ENCODE measurements at places on chromosomes 5 and 9.
A peak's percentile ranks its signal among the peaks of the same experiment; 100 is the strongest.

DNA sequence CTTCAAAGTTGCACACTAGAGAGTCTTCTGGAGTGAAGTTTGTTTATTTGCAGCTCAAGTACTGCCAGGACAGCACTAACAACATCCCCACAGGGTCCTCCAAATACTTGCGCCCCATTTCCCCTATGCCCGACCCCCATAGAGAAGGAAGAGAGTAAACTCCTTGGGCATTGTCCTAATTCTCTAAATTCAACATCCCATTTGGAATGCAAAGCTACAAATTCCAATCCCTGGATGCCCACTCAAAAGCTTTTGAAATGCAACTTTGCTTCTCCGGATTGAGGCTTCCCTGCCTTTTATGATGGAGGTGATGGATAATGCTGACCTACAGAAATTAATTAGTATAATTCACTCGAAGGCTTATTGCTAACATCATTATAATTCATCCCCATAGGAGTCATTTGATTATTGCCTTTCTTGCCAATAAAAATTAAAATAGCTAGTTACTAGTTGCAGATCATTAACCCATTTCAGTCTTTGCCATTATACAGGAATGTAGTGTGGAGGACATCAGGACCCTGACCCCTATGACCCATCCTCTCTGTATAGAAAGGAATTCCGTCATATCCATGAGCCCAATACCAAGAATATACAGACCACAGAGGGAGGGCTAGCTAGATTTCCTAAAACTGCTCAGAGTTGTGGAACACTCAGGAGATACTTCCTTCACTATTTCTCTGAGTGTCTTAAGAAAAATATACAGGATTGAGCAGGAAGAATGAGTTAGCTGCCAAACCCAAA, 277.6 kb downstream of the ZNF608 start:
- no peak for DNase-seq

GRCh38 chr5:112923148-112923917, 1.3 kb upstream of the REEP5 start:
- DNase-seq, result peak; percentile 10

- no peak for DNase-seq
Observed at GRCh38 chr9:129235041-129235930, 57.2 kb upstream of the IER5L start.

DNA sequence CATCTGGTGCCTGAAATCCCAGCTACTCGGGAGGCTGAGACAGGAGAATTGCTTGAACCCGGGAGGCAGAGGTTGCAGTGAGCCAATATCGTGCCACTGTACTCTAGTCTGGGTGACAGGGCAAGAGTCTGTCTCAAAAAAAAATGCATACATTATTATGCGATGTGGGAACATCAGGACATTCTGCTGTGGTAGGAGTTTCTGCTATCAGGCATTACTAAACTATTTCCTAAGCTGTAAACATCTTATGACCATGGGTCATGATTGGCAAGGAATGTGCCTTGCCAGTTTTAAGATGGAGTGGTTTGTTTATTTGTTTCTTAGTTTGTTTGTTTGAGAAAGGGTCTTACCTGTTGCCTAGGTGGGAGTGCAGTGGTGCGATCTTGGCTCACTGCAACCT, 45.1 kb upstream of the FAM120A start:
- no peak for DNase-seq

- DNase-seq, result no peak
Observed at GRCh38 chr5:69364414-69364813, 4.9 kb downstream of the AK6 start.

DNA sequence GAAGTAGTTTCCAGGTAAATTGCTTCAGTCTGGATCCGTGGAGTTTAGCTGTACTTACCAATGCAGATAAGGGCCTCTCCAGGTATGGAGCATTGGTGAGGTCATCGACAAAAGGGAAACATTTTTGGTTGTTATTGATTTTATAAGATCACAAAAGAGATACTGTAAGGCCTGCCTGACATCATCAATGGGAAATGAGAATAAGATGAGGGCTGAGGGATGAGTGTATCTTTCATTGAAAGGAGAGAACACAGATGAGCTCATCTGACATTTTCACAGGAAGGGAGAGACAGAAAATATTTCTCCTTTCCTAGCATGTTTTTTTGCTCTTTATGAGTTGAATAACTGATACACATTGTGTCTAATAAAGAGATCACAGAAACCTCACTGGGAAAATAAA, 233.6 kb downstream of the SAXO1 start:
- no peak for DNase-seq

- DNase-seq, result no peak
Observed at GRCh38 chr5:72463449-72464052, 43.7 kb downstream of the ZNF366 start.

GRCh38 chr5:176166427-176166826, 71.8 kb upstream of the SIMC1 start:
- DNase-seq, result no peak

- DNase-seq, result no peak
Observed at GRCh38 chr5:2631758-2632157, 119.7 kb downstream of the IRX2 start.

GRCh38 chr5:190366-191035, 794 bp upstream of the LRRC14B start:
- no peak for DNase-seq

GRCh38 chr5:90601468-90601867, 42.9 kb downstream of the ADGRV1 start:
- no peak for DNase-seq

DNA sequence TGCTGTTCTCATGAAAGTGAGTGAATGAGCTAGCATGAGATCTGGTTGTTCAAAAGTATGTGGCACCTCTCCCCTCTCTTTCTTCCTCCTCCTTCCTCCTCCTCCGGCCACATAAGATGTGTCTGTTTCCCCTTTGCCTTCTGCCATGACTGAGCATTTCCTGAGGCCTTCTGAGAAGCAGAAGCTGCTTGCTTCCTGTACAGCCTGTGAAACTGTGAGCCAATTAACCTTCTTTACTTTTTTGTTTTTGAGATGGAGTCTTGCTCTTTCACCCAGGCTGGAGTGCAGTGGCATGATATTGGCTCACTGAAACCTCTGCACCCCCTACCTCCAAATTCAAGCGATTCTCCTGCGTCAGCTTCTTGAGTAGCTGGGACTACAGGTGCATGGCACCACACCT, 6.1 kb downstream of the S100Z start:
- DNase-seq, result peak; percentile 81

- DNase-seq, result no peak
Observed at GRCh38 chr5:157607371-157608161, 32.0 kb upstream of the ADAM19 start.

DNA sequence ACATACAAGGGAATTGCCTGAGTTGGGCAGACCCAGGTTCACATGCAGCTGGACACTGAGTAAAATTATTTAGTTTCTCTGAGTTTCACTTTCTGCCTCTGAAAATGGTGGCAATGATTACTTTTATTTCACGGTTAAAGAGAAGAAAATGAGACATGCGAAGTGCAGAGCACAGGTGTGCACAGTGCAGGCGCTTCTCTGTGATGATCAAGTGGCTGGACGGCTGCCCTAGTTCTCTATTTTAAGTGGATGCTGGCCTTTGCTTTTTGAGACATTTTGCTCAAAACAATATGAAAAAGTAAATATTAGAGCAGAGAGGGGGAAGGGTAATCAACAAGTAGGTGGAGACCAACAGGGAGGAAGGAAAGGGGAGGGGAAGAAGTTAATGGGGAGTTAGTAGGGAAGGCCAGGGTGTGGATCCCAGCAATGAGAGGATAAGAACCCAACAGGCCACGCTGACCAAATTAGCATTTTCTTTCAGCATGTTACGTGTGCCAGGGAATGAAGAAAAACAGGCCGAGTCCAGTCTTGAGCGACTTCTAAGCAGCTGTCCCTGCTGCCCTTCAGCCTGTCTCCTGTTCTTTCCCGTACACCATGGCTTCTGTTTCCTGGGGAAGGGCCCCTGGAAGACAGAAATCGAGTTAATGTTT, 16.1 kb downstream of the SNX18 start:
- DNase-seq, result no peak

- DNase-seq, result no peak
Observed at GRCh38 chr9:87842878-87843585, 39.6 kb upstream of the SPATA31E1 start.

DNA sequence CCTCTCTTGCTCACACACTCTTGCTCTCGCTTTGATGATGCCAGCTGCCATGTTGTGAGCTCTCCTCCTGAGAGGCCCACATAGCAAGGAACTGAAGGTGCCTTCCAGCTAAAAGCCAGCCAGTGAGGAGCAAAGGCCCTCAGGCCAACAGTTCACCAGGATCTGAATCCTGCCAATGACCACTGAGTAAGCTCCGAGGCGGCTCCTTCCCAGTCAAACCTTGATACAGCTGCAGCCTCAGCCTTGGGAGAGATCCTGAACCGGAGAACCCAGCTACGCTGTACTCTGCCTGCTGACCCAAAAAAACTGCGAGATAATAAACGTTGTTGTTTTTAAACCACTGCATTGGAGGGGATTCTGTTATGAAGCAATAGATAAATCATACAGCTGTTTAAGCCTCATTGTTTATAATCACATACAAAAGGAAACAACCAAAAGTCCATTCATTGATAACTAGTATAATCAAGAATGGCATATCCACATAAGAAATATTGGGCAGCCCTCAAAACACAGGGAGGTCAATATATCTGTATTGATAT, 49.0 kb upstream of the IFNK start:
- DNase-seq, result no peak

DNA sequence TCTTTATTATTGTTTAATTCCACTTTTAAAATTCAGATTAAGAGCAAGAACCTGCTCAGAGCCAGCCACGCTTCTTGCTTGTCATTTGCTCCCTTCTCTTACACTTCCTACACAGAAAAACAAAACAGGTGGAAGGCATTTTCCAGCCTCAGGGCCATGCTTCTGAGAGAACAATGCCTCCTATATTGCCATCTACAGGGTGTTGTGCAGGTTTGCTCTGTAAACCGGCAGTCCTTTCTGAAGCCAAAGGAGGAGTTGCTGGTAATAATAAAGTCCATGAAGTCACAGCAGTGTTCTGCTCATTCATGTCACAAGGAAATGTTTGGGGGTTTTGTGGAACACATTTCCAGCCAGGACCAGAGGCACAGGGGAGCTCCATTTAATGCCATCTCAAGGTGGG, 16.1 kb upstream of the PRLR start:
- no peak for DNase-seq

GRCh38 chr5:176352116-176352878, 9.3 kb downstream of the KIAA1191 start:
- no peak for DNase-seq

- peak; percentile 0 for DNase-seq
Observed at GRCh38 chr5:138305797-138306196, 25.8 kb downstream of the CDC25C start.

- no peak for DNase-seq
Observed at GRCh38 chr9:133782157-133783130, 44.3 kb upstream of the SARDH start.

GRCh38 chr5:61402970-61403900, 71.2 kb downstream of the ZSWIM6 start:
- no peak for DNase-seq

GRCh38 chr5:156221816-156222215, 105.1 kb upstream of the SGCD start:
- no peak for DNase-seq

DNA sequence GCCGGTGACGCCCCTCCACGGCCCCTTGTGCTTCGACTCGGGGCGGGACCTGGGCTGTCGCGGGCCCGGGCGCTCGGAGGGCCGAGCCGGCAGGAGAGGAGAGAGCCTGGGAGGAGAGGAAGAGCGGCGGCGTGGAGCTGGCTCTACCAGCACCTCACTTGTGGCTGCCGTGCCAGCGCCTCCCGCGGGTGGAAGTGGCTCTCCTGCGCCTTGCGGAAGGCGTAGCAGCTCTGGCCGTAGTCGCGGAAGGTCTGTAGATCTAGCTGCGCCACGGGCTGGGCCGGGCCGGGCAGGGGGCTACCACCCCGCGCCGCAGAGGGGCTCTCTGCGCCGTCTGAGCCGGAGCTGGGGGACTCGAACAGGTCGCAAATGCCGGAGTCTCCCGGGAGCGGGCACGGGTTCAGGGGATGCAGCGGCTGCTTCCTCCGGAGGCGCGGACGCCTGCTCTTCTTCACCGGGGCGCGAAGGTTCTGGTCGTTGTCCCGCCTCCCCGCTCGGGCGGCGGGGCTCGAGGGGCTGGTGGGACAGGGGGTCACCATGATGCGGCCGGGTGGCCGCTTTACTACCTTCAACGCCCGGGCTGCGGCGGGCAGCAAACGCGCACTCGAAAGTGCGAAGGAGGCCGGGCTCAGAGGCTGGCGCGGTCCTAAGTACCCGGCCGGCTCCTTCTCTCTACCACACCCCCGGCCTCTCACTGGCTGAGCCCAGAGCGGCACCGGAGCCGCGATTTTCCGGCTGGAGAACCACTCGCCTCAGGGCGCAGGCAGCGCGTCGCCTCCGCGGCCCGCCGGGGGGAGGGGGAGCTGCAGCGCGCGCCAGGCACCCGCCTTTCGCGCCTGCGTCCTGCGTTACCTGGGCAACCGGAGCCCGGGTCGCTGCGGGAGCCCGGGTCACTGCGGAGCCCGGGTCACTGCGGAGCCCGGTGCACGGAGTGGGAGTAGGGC, at the start of gene CCNO:
Gene CCNO, minus strand, starts transcription at position 624 of the 944 bp plus-strand sequence. Its CDS starts 85 bp downstream, at position 539.
- no peak for DNase-seq

DNA sequence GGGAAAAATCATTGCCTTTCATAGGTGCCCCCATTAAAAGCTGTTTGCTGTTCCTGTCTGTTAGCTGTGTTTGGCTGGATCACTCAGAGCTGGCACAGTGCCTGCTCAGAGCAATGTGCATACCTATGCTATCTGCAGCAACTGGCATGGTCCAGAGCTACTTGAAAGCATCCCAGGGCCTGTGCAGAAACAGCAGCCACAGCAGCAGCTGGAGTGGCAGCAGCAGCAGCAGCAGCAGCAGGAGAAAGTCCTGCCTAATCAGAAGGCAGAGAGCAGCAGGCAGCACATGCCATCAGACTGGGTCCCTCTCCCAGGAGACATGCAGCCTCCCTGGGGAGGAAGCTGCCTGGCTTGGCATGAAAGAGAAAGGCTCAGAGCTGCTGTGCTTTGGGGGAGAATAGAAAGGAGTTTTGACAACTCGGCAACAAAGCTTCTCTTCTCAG, 243.8 kb upstream of the WWC1 start:
- no peak for DNase-seq

GRCh38 chr5:78376315-78376714, 15.9 kb downstream of the SCAMP1 start:
- DNase-seq, result no peak

GRCh38 chr5:173410459-173411233, 82.4 kb upstream of the STC2 start:
- DNase-seq, result no peak

- no peak for DNase-seq
Observed at GRCh38 chr5:100539519-100539918, 4.3 kb downstream of the FAM174A start.

DNA sequence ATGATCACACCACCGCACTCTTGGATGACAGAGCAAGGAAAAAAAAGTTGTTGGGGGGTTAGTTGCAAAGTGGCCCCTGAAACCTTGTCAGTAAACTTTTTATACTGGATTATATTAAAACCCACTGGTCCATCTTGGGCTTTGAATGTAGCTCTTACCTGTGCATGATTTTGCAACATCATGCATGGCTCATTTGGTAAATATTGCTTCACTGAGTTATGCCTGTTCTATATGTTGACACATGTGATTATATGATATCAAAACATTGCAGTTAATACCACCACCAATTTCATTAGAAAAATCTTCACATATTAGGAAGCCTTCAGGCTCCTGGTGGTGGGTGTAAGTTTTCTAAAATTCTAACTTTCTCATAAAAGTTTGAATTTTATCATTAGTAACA, 41.9 kb downstream of the DYNC2I2 start:
- no peak for DNase-seq
